Lung (tissue), 17 donors: ENCODE measurements at places on chromosomes 5 and 9. TPM values are rescaled to one million over a fixed set of nuclear protein-coding genes. Genes with fewer than 3 reads are reported as not detected.

Gene SPATA31C1
- not detected for total RNA-seq

- no peak for DNase-seq
Observed at GRCh38 chr9:137031904-137032640, at the start of gene FUT7. FUT7 (minus strand) TSS chr9:137032088; CDS start chr9:137031991, 97 bp downstream.

DNA sequence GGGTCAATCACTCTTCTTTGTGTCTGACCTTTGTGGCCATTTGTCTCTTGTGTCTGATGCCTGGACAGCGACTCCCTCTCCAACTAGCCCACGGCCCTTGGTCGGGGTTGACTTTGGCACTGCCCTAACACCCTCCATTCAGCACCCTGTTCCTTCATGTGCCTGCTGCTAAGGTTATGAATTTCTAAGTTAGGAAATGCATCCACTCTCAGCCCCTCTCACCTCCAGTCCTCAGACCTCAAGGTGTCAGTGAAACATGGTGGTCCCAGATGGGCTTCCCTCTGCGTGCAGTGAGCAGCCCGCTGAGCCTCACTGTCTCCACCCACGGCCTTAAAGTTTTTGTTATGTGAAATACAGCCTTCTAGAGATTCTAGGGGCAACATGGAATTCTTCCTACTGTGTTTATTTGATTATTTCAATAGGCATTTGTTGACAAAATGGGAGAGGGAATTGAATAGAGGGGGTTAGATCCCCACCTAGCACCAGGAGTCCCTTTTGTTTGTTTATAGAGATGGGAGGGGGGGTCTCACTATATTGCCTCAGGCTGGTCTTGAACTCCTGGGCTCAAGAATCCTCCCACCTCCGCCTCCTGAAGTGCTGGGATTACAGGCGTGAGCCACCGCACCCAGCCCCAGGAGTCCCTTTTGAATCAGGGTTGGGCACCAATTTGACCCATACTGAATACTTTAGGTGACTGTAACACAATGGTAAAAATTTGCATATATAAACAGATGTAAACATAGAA, 1.6 kb upstream of the GLIPR2 start:
- no peak for DNase-seq

DNA sequence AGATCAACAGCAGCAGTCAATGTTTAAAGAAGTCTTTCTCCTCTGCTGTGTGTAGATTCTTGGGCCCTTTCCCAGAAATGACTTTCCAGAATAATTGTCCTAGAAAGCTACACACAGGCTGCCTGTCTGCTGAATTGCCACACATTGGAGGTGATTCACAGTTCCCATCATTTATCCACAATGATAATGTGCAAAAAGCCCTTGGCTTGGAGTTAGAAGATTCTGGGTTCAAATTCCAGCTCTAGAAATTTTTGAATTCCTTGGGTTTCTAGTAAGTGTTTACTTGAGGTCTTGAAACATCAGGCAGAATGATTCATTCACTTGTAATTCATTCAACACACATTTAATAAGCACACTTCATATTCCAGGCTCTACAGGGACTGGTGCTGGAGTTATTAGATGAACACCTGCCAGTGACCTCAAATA, 28.6 kb upstream of the EPB41L4B start:
- no peak for DNase-seq

Gene FAM200C
- 12.3 TPM for total RNA-seq

DNA sequence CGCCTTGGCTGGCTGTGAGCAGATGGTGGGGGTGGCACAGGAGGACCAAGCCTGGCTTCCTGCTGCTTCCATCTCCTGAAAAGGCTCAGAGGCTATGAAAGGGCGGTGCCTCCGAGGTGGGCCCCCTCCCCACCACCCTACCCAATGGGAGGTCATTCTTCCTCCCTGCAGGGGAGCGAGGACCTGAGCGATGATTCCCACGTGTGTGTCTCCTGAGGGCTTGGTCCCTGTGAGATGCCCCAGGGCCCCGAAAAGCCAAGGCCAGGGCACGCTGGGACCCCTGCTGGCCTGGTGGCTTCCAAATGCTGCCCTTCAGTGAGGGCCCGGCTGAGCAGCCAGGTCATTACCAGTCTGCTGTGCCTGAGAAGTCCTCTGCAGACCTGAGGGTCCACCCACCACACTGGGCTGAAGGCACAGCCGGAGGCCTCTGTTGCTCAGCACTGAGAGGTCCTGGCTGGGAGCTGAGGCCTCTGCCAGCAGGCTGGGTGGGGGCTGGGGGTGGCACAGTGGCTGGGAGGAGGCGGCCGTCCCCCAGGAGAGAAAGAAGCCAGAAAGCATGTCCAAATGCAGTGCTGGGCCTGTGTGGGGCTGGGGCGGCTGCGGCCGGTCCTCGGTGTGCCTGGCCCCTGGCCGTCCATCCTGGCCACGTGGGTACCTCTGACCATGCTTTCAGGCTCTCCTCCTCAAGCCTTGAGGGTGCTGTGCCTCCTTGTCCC, 14.0 kb upstream of the SLC6A19 start:
- DNase-seq, result no peak
